NCI-H774 (cell line): ENCODE measurements at places on chromosomes 1 and 21.

DNA sequence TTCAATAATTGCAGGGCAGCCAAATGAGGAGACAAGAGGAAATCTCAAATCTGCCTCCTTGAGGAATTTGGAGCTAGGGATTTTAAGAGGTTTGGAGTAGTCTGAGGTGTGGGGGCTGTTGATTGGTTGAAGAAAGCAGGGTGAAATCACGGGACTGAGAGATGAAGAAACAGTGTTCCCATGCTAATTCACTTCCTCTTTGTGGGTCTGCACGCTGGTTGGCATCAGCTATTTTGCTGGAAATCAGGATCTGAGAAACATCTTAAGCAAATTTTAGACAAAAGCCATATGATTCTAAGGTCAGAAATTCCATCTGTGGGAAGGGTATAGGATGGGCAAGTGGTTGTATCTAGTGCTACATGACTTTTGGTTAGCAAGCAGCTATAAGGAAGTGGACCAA, 107.1 kb upstream of the PAXBP1 start:
- no peak for DNase-seq

DNA sequence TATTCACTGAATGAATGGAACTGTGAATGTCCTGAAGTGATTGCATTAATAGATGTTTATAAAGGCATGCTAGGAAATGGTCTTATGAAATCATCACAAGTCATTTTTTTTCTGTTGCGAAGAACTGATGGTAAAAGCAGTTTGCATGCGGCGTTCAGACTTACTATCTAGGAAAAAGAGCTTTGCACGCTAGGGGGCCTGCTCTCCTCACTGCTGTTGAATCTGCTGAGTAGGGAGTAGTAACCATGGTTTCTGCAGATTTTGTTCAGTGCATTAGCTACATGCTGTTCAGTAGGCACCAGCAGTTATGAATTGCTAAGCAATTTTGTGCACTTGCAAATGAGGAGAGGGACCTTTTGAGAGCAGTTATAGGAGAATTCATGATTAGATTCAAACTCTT, 57.9 kb downstream of the CENPF start:
- no peak for DNase-seq

GRCh38 chr1:72662918-72663317, 380.6 kb upstream of the NEGR1 start:
- DNase-seq, result no peak

GRCh38 chr1:82179131-82179530, 378.4 kb downstream of the ADGRL2 start:
- DNase-seq, result no peak

GRCh38 chr1:20785907-20786252, 1.2 kb downstream of the HP1BP3 start:
- no peak for DNase-seq

DNA sequence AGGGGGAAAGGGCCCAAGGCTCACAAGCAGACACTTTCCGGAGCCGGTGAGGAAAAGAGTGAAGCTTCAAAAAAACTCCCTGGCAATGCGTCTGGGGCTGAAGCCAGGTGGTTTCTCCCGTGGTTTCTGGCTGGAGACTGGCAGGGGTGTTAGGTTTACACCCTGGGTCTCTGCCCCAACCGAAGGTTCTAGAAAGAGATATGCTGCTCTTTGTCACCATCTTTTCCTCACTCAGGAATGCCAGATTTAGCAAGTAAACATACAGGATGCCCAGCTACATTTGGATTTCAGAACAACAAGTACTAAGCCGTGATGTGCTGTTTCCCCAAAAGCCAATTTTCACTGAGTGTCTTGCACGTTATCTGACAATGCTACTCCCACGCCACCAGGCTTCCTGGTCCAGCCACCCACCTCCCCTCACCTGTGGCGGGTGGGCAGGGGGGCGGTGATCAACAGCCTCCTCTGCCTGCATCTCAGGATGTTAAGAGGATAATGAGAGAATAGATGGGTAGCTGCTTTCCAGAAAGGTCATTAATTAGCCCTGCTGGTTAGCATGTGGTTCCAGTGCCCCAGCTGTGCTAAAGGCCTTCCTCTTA, 69.6 kb upstream of the OLIG2 start:
- no peak for DNase-seq

DNA sequence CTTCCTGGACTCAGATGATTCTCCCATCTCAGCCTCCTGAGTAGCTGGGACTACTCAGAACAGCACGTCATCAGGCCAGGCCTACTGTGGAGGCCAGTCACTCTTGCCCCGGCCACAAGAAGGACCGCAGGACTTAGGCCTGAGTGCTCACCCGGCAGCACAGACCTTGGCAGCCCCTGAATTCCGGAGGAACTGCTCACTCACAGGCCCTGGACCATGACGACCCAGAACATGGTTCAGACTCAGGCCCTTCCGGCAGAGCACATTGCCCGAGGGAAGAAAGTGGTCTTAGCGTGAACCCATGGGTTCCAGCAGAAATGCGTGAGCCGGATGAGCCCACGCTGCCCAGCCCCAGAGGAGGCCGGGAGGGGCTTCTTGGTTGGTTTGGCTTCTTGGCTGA, 177.3 kb upstream of the TMEM51 start:
- no peak for DNase-seq

- DNase-seq, result no peak
Measured at GRCh38 chr1:110188035-110188618, 22.0 kb upstream of the KCNC4 start.

- no peak for DNase-seq
Measured at GRCh38 chr1:229972600-229973296, 94.3 kb upstream of the GALNT2 start.

GRCh38 chr1:57420981-57421785, 2.7 kb downstream of the DAB1 start:
- DNase-seq, result no peak

GRCh38 chr21:40049931-40050290, 182.7 kb downstream of the PCP4 start:
- no peak for DNase-seq

GRCh38 chr1:95007687-95008086, 65.1 kb downstream of the ALG14 start:
- DNase-seq, result no peak

DNA sequence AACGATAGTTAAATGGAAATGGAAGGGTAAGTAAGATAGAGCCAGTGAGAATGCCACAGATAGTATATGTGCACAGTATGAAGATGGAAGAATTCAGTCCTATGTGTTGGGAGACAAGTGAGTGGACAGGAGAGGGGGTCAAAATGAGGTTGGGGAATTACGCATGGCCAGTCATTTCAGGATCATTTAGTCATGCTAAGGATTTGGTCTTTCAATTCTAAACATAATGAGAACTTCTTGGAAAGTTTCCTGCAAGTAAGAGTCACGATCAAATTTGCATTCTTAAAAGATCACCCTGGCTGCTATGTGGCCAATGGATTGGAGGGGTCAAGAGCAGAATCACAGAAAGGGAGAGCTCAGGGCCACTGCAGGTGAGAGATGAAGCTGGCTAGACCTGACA, 64.0 kb upstream of the KCNK2 start:
- DNase-seq, result no peak

- no peak for DNase-seq
Measured at GRCh38 chr1:110617589-110617988, 11.4 kb upstream of the KCNA2 start.

- DNase-seq, result no peak
Measured at GRCh38 chr1:28466226-28466778, 39.5 kb upstream of the RCC1 start.

- DNase-seq, result no peak
Measured at GRCh38 chr1:154442006-154442740, 37.0 kb downstream of the IL6R start.

DNA sequence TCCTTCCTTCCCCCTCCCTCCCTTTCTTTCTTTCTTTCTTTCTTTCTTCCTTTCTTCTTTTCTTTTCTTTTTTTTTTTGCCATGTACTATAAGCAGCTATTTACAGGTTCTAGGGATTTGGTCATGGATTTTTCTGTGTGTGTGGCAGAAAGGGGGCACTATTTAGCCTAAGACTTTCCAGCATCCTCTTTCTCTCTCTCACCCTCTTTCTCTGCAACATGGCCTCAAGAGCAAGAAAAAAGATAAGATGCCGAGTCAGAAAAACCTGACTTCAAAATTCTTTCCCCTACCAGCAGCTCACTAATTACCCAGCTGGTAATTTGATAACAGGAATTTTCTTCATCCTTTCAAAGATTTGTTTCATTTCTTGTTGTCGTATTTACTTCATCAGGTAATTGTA, 458.3 kb upstream of the ADAMTS5 start:
- DNase-seq, result no peak

DNA sequence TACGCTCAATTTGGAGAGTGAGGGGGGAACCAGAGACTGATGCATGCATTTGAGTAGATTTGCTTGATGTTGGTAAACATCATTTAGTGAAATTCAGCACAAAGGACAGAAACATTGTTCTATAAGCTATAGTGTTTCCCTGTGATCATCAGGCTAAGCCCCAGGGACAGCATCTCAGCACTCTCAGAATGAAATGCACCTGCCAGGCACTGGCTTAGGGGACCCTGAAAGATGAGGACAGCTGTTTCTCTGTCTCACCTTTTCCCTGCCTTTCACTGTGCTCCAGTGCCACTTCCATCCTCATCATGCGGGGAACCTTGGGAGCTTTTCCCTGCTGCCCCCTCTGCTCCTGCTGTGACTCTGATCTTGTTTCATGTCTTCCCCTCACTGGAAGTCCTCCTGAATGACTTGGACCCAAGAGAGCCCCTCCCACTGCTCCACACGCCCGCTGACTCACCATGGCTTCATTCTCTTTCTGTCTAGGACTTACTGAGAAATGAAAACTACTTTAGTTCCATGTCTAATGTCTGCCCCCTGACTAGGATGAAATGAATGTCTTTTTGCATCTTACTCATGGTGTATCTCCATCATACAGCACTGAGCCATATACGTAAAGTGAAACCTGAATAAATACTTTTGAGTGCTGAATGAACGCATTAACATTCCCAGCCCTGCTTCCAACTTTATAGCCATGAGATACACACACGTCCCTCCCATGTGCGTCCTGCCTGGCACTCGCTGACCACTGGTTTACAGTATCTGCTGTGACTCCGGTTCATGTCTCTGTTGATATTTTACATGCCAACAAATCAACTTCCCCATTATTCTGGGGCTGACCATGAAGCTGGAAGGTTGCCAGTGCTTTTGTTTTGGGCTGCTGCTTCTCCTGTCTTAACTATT, 182.0 kb downstream of the PCP4 start:
- DNase-seq, result peak; percentile 40

- DNase-seq, result no peak
Measured at GRCh38 chr1:9842073-9842711, 18.4 kb upstream of the CLSTN1 start.

GRCh38 chr1:148263128-148263905, 111.2 kb upstream of the NBPF11 start:
- peak; percentile 77 for DNase-seq

DNA sequence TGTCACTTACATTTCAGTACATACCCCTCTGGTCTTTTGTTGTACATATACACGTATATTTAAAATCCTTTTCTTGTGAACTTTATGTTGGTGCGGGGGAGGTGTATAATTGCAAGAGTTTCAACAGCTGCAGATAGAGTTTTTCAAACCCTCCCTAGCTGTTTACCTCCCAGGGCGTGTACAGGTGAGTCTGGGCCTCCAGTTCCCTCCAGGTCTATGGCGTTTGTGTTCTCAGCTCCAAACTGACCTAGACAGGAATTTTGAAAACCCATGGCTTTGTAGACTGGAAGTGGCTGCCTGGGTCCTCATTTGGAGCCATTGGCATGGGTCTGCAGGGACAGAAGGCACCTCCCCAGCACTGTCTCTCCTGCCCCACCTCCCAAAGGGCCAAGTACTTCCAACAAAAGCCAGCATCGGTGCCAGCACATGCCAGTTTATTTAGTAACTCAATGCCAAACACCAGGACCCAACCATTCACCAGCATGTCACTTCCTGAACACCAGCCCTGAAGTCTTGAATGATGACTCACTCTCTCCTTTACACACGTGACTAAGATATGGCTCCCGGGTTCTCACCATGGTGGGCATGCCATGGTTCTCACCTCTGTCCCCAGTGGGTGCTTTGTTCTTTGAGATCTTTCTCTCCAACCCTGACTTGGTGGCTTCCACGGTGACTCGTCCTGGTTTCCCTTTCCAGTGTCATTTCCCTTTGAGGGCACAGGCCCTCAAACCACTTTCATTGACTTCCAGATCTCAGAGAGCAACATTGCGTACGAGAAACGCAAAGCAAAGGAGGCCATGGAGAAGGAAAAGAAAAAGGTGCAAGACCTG, 57.3 kb upstream of the EFHD2 start:
- DNase-seq, result peak; percentile 7

DNA sequence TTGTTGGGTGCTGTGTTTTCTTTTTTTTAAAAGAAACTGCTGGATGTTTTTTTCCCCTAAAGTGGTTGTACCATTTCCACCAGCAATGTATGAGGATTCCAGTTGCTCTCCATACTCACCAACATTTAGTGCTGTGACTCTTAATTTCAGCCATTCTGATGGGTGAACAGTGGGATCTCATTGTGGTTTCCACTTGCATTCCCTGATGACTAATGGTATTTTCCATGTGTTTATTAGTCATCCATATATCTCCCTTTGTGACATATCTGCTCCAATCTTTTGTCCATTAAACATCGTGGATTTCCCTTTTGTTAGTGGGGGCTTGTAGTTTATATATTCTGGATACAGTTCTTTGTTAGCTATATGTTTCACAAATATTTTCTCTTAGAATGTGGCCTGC, 206.0 kb downstream of the CAMTA1 start:
- no peak for DNase-seq

DNA sequence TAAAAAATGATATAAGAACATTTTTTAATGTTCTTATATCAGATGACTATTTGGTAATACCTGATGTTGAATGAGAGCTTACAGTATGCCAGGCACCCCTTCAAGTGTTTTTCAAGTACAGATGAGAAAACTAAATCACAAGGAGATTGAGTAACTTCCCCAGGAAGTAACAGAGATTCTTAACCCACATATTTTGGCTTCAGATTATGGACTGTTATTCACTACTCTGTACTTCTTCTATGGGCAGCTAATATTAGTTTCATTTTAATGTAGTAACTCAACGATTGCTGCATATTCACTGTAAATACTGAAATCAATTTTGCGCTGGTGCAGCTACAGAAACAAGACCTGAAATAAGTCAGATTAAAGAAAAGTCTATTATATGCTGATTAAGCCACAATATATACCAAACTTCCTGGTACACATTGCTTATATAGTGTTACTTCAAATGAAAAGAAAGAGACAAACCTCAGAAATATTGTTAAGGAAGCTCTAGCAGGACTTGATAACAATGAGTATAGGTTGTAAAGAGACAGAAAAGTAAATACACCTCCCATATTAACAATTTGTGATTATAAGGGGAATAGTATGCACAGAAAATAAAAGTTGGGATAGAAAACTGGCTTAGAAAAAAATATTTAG, 19.7 kb downstream of the DPYD start:
- DNase-seq, result no peak

- no peak for DNase-seq
Measured at GRCh38 chr1:77511440-77511840, 171.0 kb downstream of the ZZZ3 start.

- DNase-seq, result peak; percentile 66
Measured at GRCh38 chr1:223708001-223708359, 4.4 kb upstream of the CAPN2 start.

DNA sequence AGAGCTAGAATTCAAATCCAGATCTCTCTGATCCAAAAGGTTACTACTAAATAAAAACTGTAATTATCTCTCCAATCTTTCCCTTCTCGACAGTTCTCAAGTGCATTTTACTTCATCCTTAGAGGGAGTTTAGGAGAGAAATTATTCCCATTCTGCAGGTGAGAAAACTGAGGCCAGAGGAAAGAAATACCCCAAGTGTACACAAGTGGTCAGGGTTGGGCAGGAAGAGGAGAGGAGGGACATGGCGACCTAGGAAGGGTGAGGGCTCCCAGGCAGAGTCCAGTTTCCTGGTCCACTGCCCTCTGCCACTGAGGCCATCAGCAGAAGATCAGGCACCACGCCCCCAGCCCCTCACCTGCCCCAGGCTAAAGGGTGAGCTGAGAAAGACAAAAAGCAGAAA, 127.1 kb upstream of the RUNX3 start:
- DNase-seq, result no peak
